ENCODE measurements at places on chromosomes 16 and 17.

DNA sequence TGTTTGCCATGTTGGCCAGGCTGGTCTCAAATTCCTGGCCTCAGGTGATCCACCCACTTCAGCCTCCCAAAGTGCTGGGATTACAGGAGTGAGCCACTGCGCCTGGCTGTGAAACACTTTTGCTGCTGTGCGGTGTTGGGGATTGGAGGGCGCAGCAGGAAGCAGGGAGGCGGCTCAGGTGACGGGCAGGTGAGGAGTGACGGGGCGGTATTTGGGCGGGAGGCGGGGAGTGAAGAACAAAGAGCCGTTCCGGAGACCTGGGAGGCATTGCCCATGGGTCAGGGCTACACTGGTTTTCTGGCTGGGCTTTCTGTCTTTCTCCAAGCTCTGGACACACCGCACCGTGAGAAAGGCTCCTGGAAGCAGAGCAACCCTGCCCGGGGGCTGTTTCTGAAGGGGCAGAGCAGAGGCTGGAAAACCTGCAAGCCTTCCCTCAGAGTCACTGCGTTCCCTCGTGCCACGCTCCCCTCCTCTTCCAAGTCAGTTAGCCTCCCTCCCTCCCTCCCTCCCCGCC lies 22.1 kb downstream of the CRISPLD2 start:
- DNase-seq: no peak

DNA sequence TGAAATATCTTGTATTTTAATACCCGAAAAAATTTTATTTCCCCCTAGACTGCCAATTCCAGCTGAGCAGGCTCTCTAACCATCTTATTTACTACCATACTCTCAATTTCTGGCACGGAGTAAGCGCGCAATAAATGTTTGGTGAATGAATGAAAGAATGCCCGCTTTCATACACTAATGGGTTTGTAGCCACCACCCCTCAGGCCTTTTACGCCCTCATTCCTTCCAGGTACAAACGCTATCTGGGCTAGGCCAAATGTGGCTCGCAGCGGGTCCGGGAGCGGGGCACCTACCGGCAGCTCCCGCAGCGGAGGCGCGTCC lies 536 bp upstream of the PLD2 start:
- DNase-seq: peak; percentile 22

GRCh38 chr16:25699069-25699468 lies 7.3 kb downstream of the HS3ST4 start:
- no peak for DNase-seq

DNA sequence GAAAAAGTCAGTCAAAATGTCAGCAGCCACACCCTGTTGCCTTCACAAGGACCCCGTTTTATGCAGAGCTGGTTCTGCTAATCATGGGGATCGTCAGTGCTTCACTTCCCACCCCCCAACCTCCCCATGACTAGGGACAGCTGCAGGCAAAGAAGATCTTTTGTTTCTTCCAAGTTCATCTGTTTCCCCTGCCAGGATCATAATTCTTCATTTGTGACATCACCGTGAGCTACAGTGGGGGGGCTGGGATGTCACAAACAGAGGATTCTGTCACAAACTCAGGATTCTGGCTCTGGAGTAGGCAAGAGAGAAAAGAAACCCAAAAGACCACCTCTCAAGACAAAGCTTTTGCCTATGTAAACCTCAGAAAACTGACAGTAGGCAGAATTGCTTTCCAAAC lies 24.7 kb downstream of the DNAJC7 start:
- DNase-seq: peak; percentile 66

DNA sequence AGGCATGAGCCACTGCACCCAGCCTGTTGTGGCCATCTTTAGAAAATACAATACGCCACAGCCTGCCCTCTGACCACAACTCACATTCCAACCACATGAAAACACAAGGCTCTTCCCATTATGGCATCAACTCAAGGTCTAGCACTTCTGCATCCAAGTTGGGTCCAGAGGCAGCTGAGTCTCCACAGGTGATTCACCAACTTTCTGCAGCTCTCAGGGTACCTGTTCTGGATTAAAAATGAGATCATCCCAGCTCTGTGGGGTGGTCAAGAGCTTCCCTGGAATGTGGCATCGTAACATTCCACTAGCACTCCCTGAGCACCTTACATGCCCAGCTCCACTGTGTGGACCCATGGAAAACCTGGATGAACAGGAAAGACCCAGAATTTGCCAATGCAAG lies 9.9 kb upstream of the GUCY2D start:
- no peak for DNase-seq

DNA sequence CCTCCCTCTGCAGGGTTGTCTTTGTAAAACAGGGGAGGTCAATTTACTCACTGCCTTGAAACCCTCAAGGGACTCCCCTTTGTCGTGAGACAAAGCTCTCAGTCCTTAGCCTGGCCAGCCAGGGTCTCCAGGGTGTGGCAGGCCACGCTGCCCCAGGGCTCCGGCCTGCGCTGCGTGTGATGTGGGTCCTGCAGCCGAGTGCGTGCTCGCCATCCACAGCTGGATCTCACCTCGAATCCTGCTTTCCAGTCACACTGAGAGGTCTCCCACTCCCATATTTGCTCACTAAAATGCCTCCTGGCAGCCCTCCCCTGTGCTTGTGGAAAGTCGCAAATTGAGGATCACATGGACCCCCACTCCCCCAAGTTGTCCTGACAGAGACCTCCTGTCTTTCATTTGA lies 10.0 kb upstream of the CLEC18C start:
- no peak for DNase-seq

- DNase-seq: peak; percentile 17
Measured at GRCh38 chr17:36057911-36058310, 6.2 kb upstream of the CCL18 start.

DNA sequence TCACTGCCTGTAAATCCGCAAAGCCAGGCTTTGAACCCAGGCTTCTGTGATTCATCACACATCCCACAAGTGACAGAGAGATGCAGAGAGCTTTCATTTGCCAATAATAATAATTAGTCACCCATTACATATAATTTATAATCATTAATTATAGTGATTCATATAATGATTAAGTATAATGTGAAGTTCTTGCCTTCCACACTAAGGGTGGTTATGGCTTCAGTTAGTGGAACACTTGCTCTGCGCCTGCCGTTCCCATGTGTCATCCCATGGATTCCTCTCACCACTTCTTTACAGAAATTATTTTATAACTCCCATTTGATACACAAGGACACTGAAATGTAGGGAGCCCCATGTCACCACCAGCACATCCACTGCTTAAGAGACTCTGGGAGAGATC lies 39.8 kb upstream of the XYLT1 start:
- no peak for DNase-seq
